ENCODE measurements at places on chromosomes 1 and 21.

- DNase-seq = no peak
Observed at GRCh38 chr1:201138311-201138840, 11.4 kb upstream of the ASCL5 start.

DNA sequence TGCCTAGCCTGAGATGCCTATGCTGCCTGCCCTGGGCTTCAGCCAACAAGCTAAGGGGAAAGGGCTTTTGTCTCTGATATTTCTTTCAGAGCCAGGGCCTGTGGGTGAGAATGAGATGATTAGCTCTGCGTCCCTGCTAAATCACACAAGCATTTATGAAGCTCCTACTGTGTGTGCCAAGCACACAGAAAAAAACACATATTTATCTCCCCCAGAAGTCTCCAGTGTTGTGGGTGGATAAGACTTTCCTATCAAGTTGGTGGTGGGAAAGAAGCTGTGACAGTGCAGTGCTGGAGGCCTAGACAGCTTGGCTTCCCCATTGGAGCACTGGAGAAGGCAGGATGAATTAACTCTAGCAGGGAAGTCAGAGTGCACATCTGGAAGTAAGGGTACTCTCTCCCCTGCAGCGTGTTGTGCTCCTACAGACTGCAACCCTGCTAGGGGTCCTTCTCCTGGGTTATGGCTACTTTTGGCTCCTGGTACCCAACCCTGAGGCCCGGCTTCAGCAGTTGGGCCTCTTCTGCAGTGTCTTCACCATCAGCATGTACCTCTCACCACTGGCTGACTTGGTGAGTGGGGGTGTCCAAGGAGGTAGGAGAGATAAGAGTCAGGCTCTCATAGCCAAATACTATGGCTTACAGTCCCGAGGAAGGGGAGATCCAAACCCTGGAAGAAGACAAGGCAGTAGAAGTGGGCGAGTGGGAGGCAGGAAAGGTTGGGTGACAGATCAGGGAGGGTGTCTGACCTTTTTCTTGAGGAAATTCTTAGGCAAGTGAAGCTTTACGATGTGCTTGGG is 1.7 kb downstream of the SLC50A1 start:
- no peak for DNase-seq

DNA sequence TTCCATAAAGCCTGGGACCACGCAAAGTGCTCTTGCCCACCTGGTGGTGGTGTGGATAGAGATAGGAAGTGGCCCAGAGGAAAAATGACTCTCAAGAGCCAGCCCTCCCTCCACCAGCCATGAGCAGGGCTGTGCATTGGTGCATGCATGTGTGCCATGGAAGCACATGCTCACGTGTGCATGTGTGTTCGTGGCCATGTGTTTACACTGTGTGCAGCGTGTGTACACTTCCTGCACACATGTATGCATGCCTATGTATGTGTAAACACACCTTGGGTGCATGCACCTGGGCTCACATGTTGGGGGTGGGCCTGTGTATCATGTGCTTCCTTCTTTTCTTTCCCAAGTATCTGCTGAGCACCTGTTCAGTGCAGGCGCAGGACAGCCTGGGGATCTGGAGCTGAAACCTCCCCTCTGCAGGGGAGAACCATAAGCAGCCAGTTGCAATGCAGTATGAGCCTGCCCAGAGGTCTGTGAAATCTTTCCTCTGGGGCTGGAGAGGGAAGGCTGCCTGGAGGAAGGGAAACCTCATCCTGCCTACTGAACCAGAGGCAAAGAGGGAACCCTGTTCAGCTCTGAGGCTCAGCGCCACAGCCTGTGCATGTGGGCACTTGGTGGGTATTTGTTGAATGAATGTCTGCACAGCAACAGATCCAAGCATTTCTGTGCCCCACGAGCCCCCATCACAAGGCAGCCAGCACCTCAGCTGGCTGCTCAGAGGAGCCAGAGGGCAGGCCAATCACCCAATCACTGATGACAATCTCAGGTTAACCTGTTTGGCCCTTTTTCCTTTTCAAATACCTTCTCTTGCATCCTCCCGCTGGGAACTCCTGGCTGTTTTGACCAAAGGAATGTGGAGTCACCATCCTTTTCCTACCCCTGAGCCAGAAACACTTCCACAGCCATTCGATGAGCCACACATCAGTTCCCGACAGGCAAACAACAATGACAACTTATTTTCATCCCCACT is 327.0 kb downstream of the NPHP4 start:
- no peak for DNase-seq

DNA sequence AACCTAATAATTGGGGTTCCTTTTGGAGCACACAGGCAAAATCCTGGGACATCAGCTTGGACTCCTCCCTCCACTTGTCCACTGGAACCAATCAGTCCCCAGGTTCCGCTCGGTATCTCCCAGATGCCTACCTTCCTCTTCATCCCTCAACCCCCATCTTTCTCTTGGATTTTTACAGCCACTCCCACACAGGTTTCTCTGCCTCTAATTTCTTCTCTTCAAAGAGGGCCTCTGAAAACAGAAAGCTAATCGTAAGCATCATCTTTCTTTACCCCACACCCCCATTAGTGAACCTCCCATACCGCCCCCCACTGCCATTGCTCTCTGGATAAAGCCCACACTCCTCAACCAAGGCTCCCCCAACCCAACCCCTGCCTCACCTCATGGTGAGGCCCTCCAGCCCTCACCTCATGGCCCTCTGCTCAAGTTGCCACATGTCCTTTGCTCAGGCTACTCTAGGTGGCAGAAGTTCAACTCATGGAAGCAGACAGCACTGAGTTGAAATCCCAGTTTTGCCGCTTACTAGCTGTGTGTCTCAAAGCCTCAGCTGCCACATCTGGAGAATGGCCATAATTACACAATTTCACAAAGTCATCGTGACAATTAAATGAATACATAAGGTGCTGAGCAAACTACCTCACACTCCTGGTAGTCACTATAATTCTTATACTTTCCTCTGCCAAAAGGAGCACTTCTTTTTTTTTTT is 18.1 kb upstream of the WASF2 start:
- no peak for DNase-seq

DNA sequence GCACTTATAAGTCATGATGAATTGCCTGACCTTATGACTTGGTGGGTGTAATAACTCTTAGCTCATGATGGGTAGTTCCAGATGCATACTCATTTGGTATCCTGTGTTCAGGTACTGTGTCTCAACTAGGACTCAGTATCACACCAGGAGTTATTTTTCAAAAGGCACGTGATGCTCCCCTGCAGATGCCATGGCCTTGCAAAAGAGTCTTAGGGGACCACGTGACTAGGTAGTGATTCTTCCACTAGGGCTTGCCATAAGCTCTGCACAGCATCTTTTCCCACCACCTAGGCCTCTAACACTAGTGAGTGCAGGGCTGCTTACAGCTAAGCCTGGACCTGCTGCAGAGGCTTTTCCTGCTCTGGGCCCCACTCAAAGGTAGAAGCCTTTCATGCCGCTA is 3.9 kb upstream of the FCAMR start:
- DNase-seq = no peak

GRCh38 chr1:234154320-234155251 is 218.7 kb upstream of the COA6 start:
- DNase-seq = peak; percentile 82

- DNase-seq = no peak
Observed at GRCh38 chr1:107379826-107380225, 239.0 kb downstream of the NTNG1 start.

- DNase-seq = peak; percentile 56
Observed at GRCh38 chr21:17492415-17493168, 20.3 kb upstream of the CXADR start.

- DNase-seq = peak; percentile 55
Observed at GRCh38 chr1:33097137-33097611, 16.2 kb downstream of the AZIN2 start.

DNA sequence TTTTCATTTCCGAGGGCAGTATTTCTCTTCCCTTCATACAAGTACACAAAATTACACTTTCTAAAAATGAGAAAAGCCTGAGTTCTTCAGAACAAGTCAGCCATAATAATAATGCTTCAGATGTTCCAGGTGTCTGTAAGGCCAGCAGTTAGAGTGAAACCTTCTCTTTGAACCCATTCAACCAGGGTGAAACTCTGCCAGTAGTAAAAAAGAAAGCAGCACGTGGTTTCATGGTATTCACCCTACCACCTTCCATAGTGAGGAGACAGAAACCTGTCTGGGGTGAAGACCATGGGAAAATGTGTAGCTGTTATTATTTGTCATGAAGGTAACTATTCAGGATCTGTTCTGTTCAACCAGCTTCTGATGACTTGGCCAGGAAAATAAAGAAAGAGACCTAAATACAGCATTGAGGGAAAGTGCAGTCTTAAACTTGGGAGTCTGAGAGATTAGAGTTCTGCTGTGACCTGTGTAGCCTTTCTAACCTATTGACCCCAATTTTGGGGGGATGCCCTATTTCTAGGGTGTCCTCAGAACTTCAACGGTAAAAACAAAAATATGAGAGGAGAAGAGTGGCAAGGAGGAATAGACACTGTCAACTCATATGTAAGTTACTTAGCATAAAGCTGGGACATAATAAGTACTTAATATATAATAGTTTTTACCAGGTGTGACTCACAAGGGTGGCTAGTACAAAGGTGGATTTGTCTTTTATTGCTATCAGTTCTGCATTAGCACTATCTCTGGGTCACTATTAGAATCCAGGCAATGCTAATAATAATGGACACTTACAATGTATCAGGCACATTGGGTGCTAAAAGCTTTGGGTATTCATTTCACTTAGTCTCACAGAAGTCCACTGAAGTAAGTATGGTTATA is 70.0 kb upstream of the TNFSF4 start:
- no peak for DNase-seq

- DNase-seq = no peak
Observed at GRCh38 chr1:68958958-68959357, 462.1 kb upstream of the DEPDC1 start.

DNA sequence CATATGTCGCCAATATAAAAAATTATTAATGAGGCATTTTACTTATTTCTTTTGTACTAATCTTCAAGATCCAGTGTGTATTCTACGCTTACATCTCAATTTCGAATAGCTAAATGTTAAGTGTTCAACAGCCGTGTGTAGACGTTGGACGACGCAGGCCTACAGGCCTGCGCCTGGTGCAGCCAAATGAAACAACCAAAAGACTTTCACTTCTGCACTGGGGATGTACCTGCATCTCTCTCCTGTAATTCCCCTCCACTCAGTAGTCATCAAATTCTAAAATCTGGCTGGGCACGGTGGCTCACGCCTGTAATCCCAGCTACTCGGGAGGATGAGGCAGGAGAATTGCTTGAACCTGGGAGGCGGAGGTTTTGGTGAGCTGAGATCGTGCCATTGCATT is 76.8 kb upstream of the HNRNPU start:
- DNase-seq = no peak

DNA sequence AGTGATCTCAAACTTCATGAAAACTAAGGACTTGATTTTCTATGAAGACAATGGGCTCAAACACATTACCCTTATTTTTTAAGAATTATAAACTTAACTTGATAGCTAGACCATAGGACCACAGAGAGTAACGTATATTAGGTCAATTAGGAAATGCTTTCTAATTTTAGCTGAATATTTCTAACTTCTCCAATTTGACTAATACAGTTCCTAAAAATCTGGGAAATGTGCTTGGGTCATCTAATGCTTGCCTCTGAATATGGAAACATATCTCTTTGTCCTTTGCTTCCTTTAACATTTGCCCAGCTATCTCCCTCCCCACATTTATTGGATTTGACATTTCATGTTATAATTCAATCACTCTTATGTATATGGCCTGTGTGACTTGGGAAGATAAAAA is 141.4 kb downstream of the LHX8 start:
- DNase-seq = no peak

DNA sequence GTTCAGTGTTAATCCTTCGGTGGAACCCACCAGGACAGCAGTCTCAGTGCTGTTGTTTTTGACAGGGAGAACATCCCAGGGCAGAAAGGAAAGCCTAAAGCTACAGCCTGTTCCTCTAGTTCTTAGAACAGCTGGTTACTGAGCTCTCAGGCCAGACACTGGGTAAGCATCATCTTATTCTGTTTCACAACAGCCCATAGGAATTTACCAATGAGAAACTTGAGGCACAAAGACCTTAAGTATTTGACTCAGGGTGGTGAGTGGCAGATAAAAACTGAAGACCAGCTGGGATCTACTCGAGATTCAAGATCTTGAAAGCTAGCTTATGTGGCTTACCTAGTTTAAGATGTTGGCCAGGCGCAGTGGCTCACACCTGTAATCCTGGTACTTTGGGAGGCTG is 9.4 kb upstream of the NEK2 start:
- no peak for DNase-seq

DNA sequence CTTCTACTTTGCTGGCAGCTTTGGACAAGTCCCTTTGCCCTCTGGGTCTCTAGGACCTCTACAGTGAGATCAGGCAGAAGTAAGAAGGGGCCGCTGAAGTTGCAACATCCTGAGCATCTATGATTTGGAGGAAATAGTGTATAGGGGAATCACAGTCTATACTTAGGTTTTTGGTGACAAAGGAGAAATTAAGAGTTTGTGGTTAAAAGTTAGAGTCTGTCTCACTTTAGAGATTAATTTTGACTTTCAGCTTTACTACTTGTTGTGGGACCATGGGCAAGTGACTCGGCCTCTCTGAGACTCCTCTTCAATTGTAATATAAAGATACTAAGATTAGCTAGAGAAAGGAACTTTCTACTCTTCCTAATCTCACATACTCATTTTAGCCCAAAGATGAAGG is 33.1 kb upstream of the LMX1A start:
- DNase-seq = no peak

- no peak for DNase-seq
Observed at GRCh38 chr1:233015965-233016364, 65.6 kb downstream of the NTPCR start.

DNA sequence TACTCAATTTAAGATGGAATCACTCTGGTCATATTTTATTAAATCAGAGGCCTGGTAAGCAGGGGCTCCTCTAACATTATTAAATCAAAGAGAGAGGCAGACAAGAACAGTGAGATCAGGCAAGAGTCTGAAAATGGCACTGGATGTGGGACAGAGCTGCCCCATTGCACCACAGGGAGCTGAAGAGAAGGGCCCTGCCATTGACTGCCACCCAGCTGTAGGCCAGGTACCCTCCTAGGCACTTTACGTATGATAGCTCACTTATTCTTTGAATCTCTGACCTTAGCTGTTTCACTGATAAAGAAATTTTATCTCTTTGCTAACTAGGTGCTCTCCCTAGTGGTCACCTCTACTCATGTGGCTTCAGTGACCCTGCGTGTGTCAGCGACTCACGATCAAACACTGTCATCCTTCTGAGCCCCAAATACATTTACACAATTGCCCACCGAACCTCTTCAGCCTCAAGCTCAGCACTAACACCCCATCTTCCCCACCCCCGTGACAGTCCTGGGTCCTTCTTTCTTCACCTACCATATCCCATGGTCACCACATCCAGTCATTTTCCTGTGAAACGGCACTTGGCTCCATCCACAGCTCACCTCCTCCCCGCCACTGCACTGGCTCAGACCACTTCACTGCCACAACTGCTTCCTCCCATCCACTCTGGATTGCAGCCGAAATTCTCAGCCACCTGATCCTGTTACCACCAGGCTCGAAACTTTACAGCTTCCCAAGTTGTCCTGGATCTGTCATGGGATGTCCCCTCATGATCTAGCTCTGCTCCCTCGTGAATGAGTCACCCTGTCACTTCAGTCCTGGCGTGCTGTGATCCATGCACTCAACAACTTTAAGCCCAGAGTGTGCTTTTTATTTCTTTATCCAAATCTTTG is 97.3 kb upstream of the SYT6 start:
- DNase-seq = peak; percentile 3
